ENCODE measurements at places on chromosomes 12 and 14.

DNA sequence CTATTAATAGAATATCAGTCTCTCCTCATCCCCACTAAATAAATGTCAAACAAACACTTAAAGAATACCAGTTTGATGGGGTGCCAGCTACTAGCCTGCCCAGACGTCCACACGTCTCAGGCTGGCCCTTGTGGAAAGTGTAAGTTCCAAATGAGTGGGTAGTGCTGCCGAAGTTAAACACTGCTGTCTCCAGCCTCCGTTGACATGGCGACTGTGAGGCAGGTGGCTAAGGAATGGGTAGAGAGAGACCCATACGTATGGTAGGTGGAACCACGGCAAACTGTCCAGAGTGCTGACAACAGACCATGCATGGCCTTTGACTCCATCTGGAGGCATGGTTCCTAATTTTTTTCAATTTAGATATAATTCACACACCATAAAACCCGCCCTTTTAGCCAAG, 37.9 kb downstream of the PITPNM2 start:
- no peak for DNase-seq

- DNase-seq = no peak
These were observed 179.6 kb downstream of the RASSF9 start for GRCh38 chr12:85656561-85656960.

DNA sequence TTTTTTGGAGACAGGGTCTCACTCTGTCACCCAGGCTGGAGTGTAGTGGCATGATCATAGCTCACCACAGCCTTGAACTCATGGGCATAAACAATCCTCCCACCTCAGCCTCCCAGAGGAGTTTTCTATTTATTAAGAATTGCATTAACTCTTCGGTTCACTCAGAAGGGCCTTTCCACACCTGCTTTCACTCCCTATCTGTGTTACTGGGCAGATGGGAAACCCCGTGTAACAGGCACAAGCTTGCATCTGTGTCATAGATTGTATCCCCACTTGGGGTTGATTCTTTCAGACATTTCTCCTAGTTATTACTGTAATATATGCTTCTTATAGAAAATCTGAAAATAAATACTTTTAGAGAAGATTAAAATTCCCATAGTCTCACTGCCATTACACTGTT, 38.7 kb downstream of the STX2 start:
- DNase-seq = no peak

DNA sequence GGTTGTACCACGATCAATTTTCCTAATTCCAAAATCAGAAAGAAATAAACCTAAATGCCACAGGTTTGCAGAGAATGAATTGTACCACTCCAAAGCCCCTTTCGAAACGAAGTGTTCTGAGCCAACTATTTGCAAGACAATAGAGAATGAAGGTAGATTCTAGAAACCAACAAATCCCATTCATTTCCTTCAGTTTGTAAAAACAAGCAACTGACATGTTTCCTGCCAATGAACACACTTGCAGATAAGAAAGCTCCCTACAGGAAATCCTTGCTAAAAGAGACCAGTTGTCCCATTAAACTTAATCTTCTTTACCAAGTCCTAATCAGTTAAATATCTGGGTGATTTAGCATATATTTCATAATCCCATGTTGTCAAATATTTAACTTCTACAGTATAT, 198.4 kb upstream of the FOXN3 start:
- peak; percentile 40 for DNase-seq

DNA sequence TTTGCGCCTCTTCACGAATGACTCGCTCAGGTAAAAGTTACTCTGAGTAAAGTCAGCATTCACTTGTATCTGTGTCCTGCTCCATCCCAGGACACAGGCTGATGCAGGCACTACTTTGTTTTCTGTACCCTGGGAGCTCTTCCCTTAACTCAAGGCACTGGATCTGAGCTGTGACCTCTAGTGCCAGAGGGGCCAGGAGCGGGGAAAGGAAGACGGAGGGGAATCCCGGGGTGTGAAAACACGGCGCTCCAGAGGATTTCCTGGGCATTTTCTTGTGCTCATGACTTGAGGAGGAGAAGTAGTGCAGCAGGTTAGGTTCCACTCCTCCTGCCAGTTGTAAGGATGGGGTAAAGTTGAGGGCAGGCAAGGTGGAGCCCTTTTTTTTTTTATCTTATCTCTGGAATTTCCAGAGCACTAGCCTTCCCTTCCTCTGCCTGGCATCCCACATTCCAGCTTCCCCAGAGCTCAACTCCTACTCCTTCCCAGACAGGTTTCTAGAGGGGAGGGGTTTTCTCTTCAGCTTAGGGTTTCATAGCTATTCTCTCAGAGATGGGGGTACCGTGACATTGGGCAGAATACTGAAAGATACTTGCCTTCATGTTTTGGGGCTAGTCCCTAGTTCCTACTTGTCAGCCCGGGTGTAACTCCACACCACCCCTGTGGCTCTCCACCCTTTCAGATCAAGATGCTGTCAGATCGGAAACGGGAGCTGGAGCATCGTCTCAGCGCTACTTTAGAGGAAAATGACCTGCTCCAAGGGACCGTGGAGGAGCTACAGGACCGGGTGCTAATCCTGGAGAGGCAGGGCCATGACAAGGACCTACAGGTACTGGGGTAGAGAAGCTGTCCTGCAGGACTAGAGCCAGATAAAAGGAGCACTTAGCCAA, 52.3 kb downstream of the RAB35 start:
- no peak for DNase-seq

- peak; percentile 21 for DNase-seq
These were observed 710.5 kb downstream of the NOVA1 start for GRCh38 chr14:25887251-25887878.

DNA sequence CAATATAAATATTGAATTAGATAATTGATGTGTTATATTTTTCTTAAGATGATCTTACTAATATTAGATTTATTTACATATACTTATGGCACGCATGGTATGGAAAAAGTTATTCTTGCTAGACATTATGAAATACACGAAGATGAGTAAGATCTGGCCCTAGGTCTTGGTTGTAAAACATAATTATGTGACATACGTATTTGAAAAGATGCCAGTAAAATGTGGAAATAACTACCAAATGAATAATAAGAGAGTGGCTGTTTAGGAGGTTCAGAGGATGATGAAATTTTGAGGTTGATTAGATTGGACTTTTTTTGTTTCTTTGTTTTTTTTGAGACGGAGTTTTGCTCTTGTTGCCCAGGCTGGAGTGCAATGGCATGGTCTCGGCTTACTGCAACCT, 41.3 kb downstream of the FANCM start:
- DNase-seq = peak; percentile 96

DNA sequence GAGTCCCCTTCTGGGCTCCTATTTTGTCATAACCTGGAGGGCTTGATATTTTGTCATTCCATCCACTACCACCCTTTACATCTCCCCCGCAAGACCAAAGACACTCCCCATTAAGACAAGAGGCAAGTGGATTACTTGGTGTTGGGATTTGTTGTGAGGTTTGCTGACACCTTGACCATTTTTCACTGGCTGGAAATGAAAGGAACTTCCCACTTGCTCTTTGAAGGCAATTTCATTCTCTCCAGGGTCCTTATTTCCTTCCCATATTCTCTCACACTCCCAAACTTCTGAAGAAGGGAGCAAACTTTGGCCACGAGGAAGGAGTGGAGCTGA, 14.9 kb downstream of the AGAP2 start:
- no peak for DNase-seq

DNA sequence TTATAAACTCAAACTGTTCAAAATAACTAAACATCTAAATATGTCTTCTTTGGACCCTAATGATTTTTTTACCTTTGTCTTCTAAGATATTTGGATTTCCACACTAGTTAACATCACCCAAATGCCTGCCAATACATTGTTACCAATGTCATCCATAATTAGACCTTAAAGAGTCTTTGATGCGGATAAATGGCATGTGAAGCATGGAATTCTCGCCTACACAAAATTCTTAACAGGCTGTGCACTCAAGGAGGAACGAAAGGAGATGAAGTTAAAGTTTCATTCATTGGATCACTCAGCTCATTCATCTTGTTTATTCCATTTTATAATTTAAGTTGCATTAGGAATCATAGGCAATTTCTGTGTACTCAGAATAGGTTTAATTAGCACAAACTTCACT, 219.7 kb downstream of the ACSS3 start:
- no peak for DNase-seq

DNA sequence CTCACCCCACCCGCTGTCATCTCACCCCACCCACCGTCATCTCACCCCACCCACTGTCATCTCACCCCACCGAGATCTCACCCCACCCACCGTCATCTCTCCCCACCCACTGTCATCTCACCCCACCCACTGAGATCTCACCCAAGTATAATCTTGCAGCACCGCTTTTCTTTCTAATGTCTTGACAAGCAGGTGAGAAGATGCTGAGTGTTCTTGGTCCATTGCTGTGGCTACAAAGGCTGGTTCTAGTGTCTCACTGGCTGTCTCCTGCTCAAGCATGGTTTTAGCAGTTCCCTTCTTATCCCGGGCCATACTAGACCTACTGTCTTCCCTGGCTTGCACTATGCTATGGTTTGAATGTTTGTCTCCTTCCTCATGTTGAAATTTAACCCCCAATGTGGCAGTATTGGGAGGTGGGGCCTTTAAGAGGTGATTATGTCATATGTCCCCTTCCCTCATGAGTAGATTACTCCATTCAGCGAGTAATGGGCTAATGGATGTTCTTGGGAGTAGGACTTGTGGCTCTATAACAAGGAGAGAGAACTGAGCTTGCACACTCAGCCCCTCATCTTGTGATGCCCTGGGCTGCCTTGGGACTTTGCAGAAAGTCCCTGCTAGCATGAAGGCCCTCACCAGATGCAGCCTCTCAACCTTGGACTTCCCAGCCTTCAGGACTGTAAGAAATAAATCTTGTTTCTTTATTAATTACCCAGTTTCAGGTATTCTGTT, 47.7 kb upstream of the PPP2R5C start:
- no peak for DNase-seq

DNA sequence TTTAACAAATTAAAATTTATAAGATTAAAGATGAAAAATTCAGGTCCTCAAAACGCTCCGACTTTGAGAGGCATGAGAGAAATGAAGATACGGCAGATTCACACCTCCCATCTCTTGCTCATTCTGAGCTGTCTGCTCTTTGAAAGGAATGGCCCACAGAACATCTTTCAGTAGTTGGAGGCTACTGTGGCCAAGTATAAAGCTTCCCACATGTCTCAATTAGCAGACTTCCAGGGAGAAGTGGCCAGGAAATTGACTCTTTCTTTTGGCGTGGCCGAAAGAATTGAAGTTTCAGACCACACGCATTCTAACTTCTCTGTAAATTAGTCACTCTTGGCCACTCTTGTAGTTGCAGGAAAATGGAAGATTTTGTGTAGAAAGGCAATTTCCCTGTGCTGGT, 129.2 kb downstream of the DIP2B start:
- no peak for DNase-seq

GRCh38 chr12:115897729-115898128, 379.8 kb downstream of the MED13L start:
- peak; percentile 4 for DNase-seq

DNA sequence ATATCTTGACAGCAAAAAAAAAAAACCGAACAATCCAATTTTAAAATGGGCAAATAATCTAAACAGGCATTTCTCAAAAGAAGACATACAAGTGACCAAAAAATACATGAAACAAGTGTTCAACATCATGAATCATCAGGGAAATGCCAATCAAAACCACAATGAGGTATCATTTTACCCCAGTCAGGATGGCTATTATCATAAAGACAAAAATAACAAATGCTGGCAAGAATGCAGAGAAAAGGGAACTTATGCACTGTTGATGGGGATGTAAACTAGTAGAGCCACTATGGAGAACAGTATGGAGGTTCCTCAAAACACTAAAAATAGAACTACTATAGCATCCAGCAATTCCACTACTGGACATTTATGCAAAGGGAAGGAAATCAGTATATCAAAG, 448.2 kb downstream of the RGS6 start:
- no peak for DNase-seq

- no peak for DNase-seq
These were observed 61.8 kb downstream of the PITPNM2 start for GRCh38 chr12:123089140-123089539.

DNA sequence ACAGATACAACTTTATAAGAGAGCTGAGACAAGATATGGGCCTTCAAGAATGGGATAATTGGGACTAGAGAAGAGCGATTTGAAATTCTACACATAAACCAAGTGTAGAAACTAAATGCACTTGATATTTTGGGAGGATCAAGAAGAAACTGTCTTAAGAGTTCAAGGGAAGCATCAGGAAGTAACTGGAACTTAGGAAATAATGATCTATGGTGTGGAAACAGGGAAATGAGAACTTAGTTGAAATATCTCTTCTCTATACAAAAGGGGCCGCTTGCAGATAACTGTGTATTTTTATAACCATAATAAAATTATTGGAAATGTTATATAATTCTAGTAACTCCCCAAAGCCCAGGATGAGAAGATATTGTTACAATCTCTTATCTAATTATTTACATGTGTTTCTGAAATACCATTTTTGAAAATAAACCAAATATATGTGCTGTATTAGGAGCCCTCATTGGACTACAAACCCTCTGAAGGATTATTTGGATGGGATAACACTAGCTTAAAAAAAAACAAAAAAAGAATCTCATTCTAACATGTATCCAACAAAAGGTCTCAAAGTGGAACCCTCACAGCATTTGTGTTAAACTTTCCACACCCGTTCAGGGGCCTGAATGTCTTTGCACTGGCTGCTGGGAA, 84.7 kb upstream of the FLRT2 start:
- no peak for DNase-seq

DNA sequence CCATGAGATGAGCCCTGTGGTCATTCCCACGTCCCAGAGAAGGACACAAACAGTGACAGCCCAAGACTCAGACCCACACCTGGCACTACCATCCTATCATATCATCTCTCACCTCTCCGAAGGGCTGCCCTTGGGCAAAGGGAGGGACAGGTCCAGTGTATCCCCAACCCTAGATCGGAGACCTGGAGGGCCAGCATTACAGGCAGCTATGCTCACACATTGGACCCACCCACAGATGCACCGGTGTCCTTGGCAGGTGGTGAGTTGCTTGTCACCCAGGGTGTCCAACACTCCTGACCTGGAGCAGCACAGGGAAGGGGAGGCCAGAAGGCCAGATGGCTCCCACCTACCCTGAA, 117.4 kb downstream of the DICER1 start:
- DNase-seq = no peak

GRCh38 chr12:24997970-24998582, 49.2 kb upstream of the BCAT1 start:
- peak; percentile 89 for DNase-seq

- DNase-seq = no peak
These were observed 297.5 kb downstream of the RPAP3 start for GRCh38 chr12:47408171-47408871.

DNA sequence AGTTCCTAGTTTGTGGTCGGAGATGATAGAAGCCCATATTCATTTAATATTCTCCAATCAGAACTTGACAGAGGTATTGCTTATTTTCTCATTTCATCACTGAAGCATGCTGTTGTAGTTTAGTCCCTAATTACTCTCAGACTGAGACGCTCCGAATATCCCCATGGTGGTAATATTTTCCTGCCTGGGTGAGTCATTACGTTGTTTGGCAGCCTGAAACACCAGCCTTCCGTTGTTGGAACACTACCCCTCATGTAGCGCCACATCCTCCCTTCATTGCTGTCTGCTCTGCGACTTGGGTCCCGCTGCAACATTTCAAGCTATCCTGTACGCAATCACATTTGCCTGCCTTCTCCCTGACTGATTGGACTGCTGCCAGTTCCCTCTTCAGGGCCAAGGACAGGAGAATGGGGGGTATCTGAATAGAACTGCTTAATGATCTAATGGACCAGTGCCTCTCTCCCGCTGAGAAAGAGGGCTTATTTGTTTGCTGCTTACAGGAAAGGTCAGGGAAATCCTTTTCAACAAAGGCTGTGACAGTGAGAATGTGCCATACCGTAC, 369.1 kb downstream of the NPAS3 start:
- peak; percentile 9 for DNase-seq
